Stimulated activated CD8-positive, alpha-beta memory T cell treated with anti-CD3 and anti-CD28 coated beads, Interleukin-12 subunit alpha, Interleukin-12 subunit beta, amount 100 ng/mL, for 4 hours (primary cell): ENCODE measurements at places on chromosomes 1 and 21.

DNA sequence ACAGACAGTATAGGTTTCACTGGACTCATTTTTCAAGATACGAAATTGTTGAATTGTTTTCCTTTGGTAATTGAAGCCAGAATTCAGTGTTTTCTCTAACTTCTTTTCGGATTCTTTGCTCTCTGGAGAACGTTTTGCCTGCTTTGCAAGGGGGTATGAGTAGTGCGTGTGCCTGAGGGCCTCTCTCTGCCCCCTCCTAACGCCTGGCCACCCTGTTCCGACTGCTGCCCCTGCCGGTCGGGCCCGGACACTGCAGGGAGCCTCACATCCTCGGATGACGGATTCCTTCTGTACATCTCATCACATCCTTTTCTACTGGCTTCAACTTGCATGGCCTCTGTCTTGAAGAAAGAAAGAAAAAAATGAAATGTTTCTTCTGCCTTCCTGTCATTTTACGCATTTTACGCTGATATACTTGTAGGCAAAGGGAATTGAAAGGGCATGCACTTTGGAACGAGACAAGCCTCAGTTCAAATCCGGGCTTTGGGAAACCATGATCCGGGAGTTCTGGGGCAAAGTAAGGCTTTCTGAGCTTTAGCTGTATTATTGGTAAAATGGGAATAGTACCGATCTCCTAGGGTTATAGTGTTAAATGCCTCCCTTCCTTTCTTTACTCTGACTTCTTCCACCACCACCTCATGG, 65.1 kb downstream of the DISC1 start:
- DNase-seq = no peak

GRCh38 chr1:33735624-33736023, 128.3 kb upstream of the HMGB4 start:
- DNase-seq = no peak

DNA sequence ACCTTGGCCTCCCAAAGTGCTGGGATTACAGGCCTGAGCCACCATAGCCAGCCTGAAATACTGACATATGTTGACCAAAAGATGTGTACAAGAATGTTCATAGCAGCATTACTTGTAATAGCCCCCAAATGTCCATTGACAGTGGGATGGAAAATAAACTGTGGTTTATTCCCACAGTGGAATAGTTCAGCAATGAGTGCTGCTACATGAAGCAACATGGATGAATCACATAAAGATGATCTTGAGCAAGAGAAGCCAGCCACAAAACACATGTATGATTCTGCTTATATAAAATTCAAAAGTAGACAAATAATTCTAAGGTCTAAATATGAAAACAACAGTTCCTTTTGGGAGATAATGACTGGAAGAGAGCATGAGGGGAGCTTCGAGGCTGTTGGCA, 9.1 kb upstream of the CREG1 start:
- no peak for DNase-seq

GRCh38 chr21:14088391-14088790, 122.4 kb downstream of the LIPI start:
- no peak for DNase-seq

DNA sequence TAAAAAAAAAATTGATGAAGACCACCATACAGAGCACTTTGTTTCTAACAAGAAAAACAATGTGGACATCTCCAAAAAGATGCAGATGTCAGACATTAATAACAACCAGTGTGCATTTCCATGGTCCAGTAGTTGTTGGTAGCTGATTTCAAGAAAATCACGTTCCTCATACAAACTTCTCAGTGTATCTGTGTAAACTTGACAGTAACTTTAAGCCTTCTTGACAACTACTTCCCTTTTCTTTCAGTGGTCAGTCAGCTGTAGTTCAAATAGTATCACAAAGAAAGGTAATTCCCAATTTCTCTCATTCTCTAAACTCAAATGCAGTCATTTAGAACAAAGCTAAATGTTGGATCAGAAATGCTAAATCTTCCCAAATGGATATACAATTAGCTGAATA, 879.9 kb downstream of the AMY1C start:
- no peak for DNase-seq

DNA sequence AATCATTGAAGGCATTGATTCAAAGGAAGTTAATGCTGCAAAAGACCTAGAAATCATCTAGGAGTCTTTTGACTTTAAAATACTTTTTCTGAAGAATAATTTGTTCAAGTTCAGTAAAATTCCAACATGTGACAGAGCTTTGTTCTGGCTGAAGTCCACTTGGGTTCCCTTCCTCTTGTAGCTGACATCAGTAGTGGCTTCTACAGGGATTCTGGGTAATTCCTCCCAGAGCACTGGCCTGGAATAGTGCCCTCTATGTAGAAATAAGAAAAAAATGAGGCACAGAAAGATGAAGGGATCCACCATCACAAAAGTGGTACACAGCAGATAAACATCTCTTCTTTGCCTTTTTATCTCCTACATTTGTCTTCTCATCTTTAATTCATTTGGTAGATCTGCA, 548.1 kb downstream of the LTN1 start:
- DNase-seq = no peak
